GM12892 (cell line): ENCODE measurements at places on chromosomes 11 and 22.

DNA sequence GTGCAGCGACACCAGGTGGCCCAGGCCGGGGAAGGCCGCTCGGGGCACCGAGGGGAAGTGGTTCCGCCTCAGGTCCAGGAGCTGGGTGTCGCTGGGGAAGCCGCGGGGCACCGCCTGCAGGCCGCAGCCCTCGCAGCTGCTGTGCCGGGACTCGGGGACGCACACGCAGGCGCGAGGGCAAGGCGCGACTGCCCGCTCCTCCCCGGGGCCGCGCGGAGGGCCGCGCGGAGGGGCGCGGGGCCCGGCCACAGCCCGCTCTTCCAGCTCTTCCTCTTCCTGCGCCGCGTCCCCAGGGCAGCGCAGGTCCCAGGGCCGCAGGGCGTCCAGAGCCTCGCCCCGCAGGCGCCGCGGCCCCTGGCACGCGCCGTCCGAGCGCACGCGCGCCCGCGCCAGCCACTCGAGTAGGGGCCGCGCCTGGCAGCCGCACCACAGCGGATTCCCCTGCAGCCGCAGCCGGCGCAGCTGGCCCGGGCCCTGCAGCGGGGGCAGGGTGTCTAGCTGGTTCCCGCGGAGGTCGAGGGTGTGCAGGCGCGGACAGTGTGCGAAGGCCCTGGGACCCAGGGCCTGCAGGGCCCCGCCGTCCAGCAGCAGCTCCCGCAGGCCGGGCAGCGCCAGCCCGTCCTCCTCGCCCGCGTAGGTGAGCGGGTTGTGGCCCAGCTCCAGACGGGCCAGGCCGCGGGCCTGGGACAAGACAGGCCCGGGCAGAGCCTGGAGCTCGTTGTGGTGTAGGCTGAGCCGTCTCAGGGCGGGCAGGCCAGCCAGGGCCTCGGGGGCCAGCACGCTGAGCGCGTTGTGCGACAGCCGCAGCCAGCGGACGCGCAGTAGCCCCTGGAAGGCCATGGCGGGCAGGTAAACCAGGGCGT is 2.8 kb downstream of the CHADL start:
- DNase-seq: peak; percentile 94

- no peak for DNase-seq
These were observed 59.9 kb downstream of the FAT3 start for GRCh38 chr11:92284558-92284957.

- no peak for DNase-seq
These were observed 13.2 kb downstream of the IGLL1 start for GRCh38 chr22:23566705-23567475.

- no peak for DNase-seq
These were observed 2.3 kb downstream of the SIK2 start for GRCh38 chr11:111604392-111605009.

- DNase-seq: no peak
These were observed 8.6 kb downstream of the TTLL1 start for GRCh38 chr22:43080616-43081015.
